Nasal cavity respiratory epithelium epithelial cell of viscerocranial mucosa (primary cell): ENCODE measurements at places on chromosomes 1 and 21. TPM values are rescaled to one million over a fixed set of nuclear protein-coding genes. Genes with fewer than 3 reads are reported as not detected.

PLD5 gene
- 0.07 and 1.0 TPM in 2 replicates for total RNA-seq

CR1L gene
- not detected in 2 replicates for total RNA-seq

PGBD5 gene
- total RNA-seq, result 0.68 and 18.9 TPM in 2 replicates

IFT25 gene
- 11.3 and 14.3 TPM in 2 replicates for total RNA-seq

PRDM16 gene
- 0.21 and 0.34 TPM in 2 replicates for total RNA-seq

GBP6 gene
- 29.4 and 82.7 TPM in 2 replicates for total RNA-seq

GRIK3 gene
- total RNA-seq, result not detected in 2 replicates

F13B gene
- not detected in 2 replicates for total RNA-seq

PADI3 gene
- 0.68 and 12.5 TPM in 2 replicates for total RNA-seq

TMEM35B gene
- total RNA-seq, result 4.1 and 12.9 TPM in 2 replicates

OLFML2B gene
- 0.21 TPM in 1 of 2 replicates, not detected in the other for total RNA-seq

KCNJ6 gene
- not detected in 2 replicates for total RNA-seq

ROR1 gene
- 0.68 and 3.9 TPM in 2 replicates for total RNA-seq

WDR64 gene
- total RNA-seq, result not detected in 2 replicates

GPR25 gene
- not detected in 2 replicates for total RNA-seq
